AG09319 (cell line): ENCODE measurements at places on chromosomes 7 and 10.

GRCh38 chr7:23347682-23348180 is 48.6 kb downstream of the MALSU1 start:
- DNase-seq, result peak; percentile 79

DNA sequence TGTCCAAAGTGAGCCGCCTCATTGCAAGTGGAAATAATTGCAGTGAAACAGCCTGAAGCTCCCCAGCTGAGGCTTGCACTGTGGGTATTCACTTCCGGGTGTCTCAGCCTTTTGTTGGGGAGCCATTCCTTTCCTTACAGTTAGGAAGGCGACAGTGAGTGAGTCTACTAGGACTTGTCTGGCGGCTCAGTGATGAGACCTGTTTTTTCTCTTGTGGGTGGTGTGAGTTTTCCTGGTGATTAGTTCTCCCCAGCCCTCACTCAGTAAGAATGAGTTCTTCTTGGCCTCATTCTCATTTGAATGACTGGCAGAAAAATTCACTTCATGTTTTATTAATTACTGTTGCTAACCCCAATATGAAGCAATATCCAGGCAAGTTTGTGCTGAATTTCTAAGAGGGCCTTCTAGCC is 2.6 kb downstream of the PGAM1 start:
- no peak for DNase-seq

- DNase-seq, result no peak
These were observed 246.2 kb upstream of the C7orf33 start for GRCh38 chr7:148344406-148344805.

DNA sequence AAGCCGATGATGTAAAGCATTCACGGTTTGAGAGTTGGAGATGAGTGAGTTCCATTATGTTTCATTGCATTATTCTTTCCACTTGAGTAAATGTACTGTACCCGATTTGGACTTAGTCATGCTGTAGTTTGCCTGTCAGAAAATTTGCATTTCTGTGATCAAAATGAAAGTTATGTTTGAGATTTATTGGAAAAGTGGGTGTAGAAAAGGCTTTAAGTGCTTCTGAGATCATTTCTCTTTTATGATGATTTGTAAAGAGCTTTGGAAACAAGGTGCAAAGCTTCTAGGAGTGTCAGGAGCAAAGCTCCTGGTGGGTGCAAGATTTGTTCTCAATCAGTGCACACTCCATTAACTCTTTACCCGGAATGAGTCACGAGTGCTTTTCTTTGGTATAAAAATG is 204.1 kb upstream of the POM121L12 start:
- no peak for DNase-seq

DNA sequence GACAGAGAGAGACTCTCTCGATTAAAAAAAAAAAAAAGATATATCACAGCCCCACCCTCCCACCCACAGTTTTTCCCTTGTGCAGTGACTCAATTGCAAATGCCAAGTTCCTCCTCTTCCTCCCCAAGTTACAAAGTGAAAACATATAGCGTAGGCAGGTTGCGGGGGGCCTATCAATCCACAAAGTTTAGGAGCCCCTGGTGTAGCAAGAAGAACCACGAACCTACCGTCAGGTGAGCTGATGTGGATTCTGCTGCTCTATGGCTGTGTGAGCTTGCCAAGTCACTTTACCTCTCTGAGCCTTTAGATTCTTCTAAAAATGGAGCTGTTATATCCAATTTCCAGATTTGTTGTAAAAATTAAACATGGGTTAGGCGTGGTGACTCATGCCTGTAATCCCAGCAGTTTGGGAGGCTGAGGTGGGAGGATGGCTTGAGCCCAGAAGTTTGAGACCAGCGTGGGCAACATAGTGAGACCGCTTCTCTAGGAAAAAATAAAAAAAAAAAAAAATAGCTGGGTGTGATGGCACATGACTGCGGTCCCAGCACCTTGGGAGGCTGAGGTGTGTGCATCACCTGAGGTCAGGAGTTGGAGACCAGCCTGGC is 8.2 kb upstream of the RHBDD2 start:
- no peak for DNase-seq

GRCh38 chr7:142434666-142435167 is 176.9 kb upstream of the PRSS58 start:
- DNase-seq, result no peak

- no peak for DNase-seq
These were observed 285.6 kb downstream of the ADK start for GRCh38 chr10:74436523-74437170.

- peak; percentile 70 for DNase-seq
These were observed 1254.6 kb upstream of the CELF2 start for GRCh38 chr10:9762966-9763656.

DNA sequence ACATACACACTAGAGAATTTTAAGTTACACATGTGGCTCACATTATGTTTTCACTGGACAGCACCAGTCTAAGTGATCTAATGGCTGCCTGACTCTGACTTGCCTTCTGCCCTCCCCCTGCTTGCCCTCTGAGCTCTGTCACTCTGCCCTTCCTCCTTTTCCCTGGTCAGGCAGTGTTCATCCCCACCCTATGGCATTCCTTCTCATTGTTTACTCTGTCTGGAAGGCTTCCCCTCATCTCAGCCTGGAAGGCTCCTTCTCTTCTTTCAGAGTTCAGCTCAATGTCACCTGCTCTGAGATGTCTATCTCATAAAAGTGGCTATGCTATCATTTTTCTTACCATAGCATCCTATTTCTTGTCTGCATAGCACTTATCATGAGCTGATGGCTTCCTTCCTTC is 305.7 kb downstream of the BMPER start:
- DNase-seq, result no peak

- DNase-seq, result no peak
These were observed 42.0 kb downstream of the GNA12 start for GRCh38 chr7:2802101-2802500.

DNA sequence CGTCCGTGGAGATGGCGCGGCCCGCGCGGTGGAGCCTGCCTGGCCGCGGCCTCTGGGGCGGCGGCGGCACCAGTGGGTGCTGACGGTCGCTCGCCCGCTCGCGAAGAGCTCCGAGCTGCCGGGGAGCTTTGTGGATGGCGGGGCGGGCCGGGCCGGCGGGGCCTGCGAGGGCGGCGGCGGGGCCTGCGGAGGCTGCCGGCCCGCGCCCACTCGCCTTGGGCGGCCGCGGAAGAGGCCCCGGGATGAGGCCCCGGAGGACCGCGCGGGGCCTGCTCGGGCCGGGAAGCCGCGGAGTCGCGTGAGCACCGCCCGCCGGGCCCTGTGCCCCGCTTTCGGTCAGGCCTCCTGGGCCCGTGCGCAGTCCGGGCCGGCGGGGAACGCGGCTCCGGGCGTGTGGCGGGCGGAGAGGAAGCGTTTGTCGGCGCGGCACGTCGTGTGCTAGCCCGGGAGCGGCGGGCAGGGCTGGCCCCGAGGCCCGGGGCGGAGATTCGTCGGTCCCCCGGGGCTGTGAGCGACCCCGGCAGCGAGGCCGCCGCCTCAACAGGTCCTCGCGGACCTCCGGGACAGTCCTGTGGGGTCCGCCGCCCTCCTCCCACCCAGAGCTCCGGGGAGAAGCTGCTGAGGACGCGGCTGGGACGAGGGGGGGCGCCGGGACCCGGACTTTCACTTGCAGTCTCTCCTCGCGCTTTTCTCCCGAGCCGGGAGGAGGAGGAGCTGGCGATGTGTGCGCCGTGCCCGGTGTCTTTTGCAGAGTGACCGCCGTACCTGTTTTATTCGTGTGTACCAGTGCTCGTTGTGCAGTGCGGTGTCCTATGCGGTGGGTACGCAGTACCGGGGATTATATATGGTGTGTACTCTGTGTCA is 578 bp downstream of the ZMYND11 start:
- no peak for DNase-seq

GRCh38 chr10:128056303-128057050 is 69.7 kb downstream of the MKI67 start:
- no peak for DNase-seq

DNA sequence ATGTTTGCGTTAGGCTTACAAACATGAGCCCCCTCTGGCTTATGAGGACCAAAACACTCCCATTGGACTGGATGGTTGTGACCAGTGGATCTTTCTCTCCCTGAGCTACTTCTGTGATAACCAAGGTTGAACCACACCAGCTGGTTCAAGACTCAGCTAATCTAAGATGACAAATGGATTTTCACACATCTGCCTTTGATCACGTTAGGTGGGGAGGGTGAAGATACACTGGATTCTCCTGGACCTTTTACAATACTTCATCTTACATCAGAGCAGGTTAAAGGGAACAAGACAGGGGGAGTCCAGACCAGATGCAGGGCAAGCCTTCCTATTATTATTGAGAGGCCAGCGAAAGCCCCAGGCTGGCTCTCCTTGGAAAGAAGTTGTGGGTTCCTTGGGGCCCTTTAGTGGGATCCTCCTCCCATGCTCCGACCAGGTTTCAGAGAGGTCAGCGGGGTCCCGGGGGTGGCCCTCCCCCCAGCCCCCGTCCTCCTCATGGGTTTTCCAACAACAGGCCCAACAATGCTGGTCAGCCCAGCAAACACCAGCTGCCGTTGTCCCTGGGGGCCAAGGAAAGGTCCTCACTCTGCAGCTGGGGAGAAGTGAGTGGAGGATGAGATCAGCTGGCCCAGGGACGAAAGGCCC is 2.8 kb downstream of the GFRA1 start:
- DNase-seq, result no peak

DNA sequence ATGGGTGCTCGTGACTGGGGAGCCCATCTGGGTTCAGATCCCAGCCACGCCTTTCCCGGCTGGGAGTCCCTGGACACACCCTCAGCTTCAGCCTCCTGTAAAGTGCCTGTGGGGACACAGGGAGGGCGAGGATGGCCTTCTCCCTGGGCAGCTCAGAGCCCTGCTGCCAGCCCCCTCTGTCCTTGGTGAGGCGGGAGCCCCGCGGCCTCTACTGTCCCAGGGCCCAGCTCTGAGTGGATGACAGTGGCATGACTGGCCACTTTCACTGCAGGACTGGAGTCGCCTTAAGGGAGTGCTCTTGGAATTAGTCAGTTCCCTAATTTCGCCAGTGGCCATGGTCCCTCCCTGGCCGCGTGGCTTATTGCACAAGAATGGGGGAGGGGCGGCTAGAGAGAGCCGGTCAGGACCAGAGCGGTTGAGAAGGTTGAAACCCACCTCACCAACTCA is 4.6 kb downstream of the BRI3 start:
- DNase-seq, result no peak

DNA sequence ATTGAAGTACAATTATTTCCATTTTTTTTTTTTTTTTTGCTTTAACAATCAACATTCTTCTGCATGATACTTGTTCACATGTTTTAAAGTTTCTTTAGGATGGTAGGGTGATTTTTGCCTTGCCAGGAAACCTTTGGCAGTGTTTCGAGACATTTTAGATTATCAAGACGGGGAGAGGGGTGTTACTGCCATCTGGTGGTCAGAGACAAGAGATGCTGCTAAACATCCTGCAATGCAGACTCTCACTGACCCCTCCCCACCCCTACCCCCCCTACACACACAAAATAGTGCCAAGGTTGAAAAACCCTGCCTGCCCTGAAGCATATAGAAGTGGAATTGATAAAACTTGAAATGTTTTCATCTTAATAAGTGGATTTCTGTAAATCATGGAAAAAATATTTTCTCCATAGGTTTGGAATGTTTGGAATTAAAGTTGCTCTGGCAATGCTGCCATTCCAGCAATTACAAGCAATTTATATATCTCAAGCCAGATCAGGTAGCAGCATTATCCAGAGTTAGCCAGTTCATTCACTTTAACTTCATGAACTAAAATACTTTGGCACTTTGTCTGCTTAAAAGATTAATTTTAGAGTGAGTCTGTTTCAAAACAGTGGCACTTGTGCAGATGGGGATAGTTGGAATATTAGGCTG is 62.1 kb downstream of the SDHAF3 start:
- DNase-seq, result peak; percentile 32

DNA sequence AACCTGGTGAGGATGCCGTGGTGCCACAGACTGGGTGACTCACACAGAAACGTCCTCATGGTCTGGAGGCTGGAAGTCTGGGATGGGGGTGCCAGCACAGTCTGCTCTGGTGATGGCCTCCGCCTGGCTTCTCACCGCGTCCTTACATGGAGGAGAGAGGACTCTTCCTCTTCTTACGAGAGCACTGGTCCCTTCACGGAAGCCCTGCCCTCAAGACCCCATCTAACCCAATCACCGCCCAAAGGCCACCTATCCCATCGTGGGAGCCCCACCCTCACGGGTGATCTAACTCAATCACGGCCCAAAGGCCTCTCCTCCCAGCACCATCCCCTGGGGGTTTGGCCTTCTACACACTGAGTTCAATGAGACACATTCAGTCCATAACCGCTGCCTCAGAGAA is 137.7 kb downstream of the PTPRN2 start:
- no peak for DNase-seq

DNA sequence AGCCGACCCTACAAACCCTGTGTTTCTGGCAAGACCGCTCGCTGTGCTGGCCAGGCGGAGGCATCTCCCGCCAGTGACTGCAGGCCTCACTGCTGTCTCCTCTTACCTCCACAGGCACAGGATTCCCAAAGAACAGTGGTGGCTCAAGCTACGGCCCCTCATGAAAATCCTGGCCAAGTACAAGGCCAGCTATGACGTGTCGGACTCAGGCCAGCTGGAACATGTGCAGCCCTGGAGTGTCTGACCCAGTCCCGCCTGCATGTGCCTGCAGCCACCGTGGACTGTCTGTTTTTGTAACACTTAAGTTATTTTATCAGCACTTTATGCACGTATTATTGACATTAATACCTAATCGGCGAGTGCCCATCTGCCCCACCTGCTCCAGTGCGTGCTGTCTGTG is 36.2 kb downstream of the PITRM1 start:
- no peak for DNase-seq

GRCh38 chr7:135842446-135843179 is 94.0 kb upstream of the FAM180A start:
- DNase-seq, result no peak

DNA sequence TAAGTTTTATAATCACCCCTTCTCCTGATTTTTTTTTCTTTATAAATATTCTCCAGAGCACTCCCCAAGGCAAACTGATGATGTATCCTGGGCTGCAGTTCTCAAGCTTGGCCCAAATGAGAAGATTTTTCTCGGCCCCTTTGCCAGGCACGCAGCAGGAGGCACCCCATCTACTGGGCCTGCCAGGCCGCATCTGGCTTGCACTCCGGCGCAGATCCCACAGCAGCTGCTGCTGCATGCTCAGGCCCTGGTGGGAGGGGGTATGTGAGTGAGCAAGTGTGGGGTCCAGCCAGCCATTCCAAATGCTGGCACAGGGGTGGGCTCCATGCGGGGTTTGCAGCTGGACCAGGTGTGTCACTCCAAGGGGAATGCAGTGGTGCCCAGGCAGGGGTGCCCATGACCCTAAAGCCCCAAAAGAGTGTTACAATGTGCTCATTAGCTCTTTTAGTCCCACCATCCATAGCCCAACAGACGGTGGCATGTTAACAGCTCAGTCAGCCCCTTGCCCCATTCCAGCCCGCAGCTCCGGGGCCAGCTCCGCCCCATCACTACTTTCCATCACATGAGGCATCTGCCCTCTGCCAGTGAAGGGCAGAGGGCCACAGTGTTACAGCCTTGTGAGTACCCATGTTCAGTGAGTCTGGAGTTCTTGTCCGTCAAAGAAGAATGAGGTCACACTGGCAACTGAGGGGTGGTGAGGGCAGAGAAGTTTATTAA is 25.9 kb downstream of the OAT start:
- DNase-seq, result no peak

GRCh38 chr7:64872351-64873154 is 30.5 kb upstream of the ZNF273 start:
- DNase-seq, result no peak
